WERI-Rb-1 (cell line): ENCODE measurements at places on chromosomes 12 and 14.
A peak's percentile ranks its signal among the peaks of the same experiment; 100 is the strongest.

- peak; percentile 69 for DNase-seq
Measured at GRCh38 chr14:92323011-92323915, at the start of gene SLC24A4. SLC24A4 (plus strand) TSS chr14:92323165; CDS start chr14:92323831, 666 bp downstream.

GRCh38 chr14:43872752-43873655, 634.1 kb downstream of the FSCB start:
- no peak for DNase-seq

- no peak for DNase-seq
Measured at GRCh38 chr12:116366456-116366776, 88.9 kb upstream of the MED13L start.

- DNase-seq = no peak
Measured at GRCh38 chr14:72535485-72535884, 358.4 kb downstream of the DPF3 start.

- no peak for DNase-seq
Measured at GRCh38 chr12:96912943-96913342, 5.9 kb downstream of the NEDD1 start.

DNA sequence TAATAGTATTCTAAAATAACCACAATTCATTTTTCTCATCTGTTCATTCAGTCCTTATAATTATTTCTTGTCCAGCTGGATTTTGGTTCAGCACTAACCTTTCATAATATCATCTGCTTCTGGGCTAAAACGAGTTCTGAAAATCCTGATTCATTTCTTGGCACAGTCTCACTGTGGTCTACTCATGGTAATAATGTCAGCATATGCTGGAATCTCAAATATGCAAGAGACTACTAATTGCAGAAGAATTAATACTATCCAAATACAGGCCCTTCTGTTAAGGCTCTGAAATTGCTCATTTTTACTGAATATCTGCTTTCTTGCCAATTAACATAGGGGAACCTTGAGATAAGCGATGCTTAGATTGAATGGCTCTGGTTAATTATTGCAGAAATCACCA, 597.1 kb downstream of the RPL10L start:
- DNase-seq = no peak

DNA sequence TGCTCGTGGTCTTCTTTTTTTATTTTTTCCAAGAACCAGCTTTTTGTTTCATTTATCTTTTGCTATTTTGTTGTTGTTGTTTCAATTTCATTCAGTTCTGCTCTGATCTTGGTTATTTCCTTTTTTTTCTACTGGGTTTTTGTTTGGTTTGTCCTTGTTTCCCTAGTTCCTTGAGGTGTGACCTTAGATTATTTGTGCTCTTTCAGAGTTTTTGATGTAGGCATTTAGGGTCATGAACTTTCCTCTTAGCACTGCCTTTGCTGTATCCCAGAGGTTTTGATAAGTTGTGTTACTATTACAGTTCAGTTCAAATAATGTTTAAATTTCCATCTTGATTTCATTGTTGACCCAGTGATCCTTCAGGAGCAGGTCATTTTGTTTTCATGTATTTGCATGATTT, 3.3 kb upstream of the SERPINA11 start:
- no peak for DNase-seq

- DNase-seq = peak; percentile 80
Measured at GRCh38 chr12:73181244-73181643, 909.1 kb downstream of the TRHDE start.
